Activated CD4-positive, alpha-beta memory T cell treated with anti-CD3 and anti-CD28 coated beads, Interleukin-2, amount 10 ng/mL, durations not matched to agents 7 days and 5 days (primary cell): ENCODE measurements at places on chromosomes 16 and 17. TPM values are rescaled to one million over a fixed set of nuclear protein-coding genes. Genes with fewer than 3 reads are reported as not detected.

WDR81 gene
- 33.3 TPM for total RNA-seq

KRTAP4-3 gene
- not detected for total RNA-seq

TNRC6C gene
- total RNA-seq, result 25.5 TPM

CALB2 gene
- not detected for total RNA-seq

AARSD1 gene
- total RNA-seq, result 27.9 TPM

CES5A gene
- not detected for total RNA-seq

KDM8 gene
- total RNA-seq, result 14.3 TPM

CHP2 gene
- total RNA-seq, result not detected

KRTAP2-3 gene
- not detected for total RNA-seq

MYO15A gene
- 0.60 TPM for total RNA-seq

TNFSF13 gene
- 2.0 TPM for total RNA-seq

GRCh38 chr16:24077292-24077691, 178.8 kb upstream of the CACNG3 start:
- no peak for DNase-seq

GRCh38 chr16:54286366-54287130, at the start of gene IRX3:
IRX3 (minus strand) TSS chr16:54286787; CDS start chr16:54286050, 737 bp downstream.
- peak; percentile 37 for DNase-seq

- DNase-seq, result no peak
Measured at GRCh38 chr17:54426296-54426886, 474.3 kb upstream of the TOM1L1 start.

DNA sequence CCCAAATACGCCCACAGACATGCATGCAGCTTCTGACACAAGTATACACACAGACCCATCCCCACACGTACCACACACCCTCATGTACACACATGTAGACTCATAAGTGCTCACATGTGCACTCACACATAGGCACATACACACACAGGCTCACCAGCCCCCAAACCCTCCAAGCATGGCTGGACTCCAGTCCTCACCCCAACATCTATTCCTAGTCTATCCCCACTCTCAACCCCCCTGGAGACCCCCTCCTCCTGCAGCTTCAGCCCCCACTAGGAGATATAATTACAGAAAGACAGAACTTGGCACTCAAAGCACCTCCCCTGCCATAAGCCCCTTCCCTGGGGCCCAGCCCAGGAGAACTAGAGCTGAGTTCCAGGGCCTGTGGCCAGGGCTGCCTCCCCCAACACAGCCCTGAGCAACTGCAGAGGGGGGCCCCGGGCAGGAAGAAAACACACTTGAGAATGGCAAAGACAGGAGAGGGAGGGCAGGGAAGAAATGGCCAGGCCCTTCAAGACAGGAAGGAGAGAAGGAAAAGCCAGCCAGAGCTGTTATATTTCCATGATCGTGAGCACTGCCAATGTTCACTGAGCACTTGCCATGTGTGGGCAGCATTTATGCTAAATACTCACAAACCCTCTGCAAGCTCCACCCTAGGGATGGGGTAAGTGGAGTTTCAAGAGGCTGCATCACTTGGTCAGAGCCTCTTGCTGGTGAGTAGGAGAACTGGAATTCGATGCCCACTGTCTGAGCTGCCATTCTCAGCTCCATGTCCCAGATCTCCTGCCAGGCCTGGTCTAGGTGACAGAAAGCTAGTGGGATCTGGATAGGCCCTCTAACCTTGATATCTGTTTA, 224.5 kb downstream of the ZNF423 start:
- no peak for DNase-seq

DNA sequence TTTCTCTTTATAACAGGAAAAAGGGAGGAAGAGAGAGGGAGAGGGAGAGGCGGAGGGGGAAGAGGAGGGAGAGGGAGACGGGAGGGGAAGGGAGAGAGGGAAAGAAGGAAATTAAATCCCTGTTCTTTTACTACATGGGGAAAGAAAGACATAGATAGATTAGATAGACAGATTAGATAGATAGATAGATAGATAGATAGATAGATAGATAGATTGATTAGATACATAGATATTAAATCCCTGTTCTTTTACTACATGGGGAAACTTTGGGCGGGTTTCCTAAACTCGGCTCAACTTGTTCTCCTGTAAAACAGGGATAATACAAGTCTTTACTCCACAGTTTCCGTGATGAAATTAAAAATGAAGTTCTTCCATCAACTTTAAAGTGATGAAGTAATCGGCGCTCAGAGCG, 661 bp downstream of the RFWD3 start:
- no peak for DNase-seq

DNA sequence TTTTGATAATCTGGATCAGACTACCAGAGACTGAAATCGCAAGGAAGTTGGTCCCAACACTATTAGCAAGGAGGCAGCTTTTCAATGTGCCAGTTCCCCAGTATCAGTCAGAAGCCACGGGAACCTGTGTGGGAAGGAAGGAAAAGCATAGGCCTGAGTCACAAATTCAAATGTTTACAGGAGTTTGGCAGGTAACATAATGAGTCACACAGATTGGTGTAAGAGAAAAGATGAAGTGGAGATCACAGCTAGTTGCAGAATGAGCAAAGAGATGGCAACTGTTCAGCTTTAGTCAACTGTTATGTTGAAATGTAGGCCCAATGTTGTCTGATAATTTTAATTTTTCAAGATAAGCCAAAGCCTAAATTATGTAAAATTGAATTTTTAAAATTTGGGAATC, 28.1 kb upstream of the ITGA2B start:
- DNase-seq, result no peak

- no peak for DNase-seq
Measured at GRCh38 chr16:10485698-10486382, 94.6 kb downstream of the EMP2 start.

GRCh38 chr16:27511657-27512448, 37.9 kb downstream of the GTF3C1 start:
- no peak for DNase-seq

- peak; percentile 35 for DNase-seq
Measured at GRCh38 chr17:28335959-28336871, 654 bp downstream of the TNFAIP1 start.

DNA sequence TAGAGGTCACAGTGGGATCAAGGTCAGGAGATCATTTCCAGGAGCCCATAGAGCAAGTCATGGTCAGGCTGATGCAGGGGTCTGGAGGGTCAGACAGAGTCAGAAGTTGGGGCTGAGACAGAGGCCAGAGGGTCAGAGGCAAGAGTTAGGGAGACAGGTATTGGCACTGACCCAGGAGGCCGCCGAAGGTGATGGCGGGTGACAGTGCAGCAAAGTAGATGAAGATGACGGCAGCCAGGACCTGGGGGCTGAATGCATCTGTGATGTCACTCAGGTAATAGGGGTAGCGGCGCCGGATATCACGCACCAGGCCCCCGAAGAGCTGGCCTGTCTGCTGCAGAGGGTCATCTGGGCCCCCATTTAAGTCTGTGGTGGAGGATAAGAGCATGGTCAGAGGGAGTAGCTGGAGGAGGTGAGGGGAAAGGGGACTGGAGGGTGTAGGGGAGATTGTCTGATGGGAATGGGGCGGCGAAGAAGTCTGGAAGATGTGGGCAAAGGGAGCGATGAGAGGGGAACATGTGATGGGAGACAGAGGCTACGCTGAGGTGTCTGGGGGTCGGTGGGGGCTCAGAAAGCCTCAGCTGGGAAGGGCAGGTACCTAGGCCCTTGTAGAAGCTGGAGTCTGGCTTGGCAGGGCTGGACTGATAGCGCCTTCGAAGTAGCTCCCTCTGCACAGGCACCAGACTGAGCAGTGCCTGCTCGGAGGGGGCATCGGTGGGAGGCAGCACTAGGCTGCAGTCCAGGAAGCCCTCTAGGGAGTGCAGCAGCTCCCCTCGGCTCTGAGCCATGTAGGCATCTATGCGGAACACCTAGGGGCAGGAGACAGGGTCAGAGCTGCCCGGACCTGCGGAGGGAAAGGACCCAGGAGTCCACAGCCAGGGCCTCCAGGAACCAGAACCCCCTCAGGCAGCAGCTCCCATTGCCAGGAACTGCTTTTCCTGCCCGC, 9.8 kb downstream of the SLC4A1 start:
- no peak for DNase-seq

DNA sequence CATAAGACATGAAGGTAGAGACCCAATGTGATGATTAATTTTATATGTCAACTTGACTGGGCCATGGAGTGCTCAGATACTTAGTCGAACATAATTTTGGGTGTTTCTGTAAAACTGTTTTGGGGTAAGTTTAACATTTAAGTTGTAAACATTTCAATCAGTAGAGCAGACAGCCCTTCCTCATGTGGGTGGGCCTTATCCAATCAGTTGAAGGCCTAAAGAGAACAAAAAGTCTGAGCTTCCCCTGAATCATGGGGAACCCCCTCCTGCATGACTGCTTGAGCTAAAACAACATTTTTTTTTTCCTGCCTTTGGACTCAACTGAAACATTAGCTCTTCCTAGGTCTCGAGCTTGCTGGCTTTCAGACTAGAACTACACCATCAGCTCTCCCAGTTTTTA, 327.3 kb upstream of the SOX9 start:
- no peak for DNase-seq

DNA sequence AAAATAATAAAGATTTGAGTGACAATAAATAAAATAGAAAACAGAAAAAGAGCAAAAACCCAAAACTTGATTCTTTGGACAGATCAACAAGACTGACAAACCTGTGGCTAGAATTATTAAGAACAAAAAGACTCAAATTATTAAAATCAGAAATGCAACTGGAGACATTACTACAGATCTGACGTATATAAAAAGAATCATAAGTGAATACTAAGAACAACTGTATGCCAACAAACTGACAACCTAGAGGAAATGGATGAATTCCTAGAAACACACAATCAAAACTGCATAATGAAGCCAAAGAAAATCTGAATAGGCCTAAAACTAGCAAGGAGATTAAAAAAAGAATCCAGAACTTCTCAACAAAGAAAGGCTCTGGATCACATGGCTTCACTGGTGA, 47.4 kb downstream of the NETO2 start:
- DNase-seq, result no peak

DNA sequence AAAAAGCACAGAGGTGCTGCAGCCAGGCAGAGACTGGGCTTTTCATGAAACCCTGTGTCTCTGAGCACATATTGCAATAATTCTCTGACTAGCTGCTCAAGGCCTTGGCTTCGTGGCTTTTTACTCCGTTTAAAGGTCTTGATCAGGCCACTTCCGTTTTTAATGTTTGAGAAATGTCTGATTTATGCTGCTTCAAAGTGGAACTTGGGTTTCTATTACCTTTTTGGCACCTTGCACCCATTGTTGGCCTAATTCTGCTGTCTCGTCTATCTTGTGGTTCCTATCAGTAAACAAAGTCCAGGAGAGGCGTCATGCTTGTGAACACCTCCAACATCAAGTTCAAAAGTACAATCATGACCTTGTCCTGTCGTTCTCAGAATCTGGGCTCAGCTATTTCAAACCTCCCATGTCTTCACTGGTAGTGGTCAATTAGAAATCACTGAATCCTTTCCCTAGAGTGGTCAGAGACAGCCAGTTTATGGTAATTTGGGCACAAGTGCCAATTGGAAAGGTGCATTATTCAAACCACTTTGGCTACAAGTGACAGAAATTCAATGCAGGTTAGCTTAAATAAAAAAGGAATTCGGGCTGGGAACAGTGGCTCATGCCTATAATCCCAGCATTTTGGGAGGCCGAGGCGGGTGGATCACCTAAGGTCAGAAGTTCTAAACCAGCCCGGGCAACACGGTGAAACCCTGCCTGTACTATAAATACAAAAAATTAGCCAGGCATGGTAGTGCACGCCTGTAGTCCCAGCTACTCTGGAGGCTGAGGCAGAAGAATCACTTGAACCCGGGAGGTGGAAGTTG, 33.3 kb upstream of the METTL9 start:
- no peak for DNase-seq

GRCh38 chr17:11551442-11551841, 46.8 kb upstream of the DNAH9 start:
- no peak for DNase-seq

DNA sequence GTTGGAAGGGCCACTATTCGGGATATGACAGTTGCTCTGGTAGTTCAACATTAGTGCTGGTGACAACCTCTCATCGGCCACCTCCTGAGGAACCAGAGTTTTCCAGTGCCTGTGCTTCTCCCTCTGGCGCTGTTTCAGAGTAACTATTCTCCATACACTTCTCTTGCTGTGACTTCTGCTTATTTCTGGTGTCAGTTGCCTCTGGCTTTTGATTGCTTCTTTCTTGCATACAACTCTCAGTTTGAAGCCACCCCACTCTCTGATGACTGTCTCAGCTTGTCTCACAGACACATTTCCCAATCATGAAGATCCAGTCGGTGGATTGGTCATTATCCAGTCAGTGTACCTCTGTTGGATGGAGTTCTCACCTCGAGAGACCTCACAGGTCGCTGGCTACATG, 3.4 kb upstream of the TM4SF5 start:
- DNase-seq, result no peak
